ENCODE measurements at places on chromosomes 5 and 9.

GRCh38 chr5:194102-194501 is 2.8 kb downstream of the LRRC14B start:
- DNase-seq = no peak

DNA sequence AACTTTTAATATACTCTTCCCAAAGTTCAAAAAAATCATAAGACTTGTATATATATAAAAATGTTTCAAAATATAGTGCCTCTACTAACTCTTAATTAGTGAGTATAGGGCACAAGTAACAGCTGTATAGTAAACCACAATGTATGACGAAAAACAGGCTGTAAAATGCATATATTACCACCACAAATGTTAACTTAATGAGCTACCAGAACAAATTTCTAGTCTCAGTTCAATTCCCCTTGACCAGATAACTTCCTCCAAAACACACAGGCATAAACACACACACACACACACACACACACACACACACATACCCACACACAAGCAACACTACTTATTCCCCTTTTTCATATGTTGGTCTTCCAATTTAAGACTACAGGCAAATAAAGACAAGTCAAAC is 78.8 kb downstream of the FBXL17 start:
- no peak for DNase-seq

DNA sequence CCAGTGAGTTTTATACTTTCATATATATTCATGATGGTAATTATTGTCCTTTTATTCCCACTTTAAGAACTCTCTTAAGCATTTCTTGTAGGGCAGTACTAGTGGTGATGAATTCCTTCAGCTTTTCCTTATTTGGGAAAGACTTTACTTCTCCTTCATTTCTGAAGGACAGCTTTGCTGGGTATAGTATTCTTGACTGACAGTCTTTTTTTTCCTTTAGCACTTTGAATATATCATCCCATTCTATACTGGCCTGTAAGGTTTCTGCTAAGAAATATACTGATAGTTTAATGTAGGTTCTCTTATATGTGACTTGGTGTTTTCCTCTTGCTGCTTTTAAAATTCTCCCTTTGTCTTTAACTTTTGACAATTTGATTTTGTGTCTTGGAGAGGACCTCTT is 109.0 kb upstream of the FSTL4 start:
- no peak for DNase-seq

DNA sequence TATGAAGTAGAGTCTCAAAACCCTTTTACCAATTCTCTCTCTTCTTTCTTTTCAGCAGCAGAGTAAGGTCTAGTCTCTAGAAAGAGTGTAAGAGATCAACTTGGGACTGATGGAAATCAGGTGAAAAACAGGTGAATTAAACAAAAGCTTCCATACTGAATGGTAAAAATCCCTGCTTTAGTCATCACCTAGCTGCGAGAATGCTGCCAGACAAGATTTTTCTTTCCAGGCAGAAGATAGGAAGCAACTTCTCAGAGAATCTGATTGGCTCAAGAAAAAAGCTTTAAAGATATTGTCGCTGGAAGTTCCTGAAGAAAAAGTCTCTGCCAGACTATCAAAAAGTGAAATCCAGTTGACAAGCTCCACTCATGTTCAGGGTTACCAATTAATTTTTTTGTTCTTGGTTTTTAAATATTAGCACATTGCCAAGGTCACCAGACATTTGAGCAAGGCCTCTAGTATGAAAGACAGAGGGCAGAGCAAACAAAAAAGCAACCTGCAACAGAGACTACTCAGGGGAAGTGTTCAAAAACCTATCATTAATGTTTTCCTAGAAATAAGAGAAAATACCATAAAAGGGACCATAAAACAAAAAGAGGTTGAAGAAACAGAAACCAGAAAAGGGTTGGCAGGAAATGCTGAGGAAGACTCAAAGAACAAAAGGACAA is 9.3 kb downstream of the CDO1 start:
- no peak for DNase-seq

GRCh38 chr9:80061940-80062339 is 490.2 kb downstream of the TLE4 start:
- no peak for DNase-seq

DNA sequence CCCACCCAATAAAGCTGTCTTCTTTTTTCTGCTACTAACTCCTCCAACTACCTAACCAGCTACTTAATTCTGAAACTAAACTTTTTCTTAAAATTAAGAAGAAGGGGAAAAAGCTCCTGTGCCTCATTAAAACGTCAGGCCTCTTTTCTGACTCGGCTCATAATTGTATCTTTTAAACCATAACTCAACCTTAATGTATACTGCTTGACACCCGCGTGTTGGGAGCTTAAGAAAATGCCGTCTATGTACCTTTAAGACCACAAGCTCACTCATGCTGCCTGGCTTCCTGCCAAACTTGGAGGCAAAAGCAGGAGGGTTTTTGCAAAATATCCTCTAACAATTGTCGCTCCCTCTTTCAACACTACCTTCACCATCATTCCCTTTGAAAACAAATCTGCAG is 5.0 kb downstream of the EBF1 start:
- DNase-seq = peak; percentile 47

- no peak for DNase-seq
Observed at GRCh38 chr5:98540056-98540455, 233.4 kb upstream of the RGMB start.

- no peak for DNase-seq
Observed at GRCh38 chr5:54520438-54520846, 2.9 kb downstream of the SNX18 start.
